ENCODE measurements at places on chromosomes 11 and 22.

DNA sequence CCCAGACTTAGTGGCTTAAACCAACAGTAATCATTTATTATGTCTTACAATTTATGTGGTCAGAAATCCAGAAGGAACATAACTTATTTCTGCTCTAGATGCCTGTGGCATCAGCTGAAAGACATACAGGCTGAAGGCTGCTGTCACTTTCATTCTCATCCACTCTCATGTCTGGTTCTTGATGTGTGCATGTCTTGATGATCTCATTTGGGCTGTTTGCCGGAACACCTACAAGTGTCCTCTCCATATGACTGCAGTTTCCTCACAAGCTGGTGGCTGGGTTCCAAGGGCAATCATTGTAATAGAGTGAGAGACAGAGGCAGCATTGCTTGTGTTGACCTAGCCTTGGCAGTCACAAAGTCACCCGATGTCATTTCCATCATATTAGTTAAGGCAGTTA lies 1375.9 kb upstream of the RAG2 start:
- no peak for DNase-seq

- no peak for DNase-seq
Measured at GRCh38 chr11:69816671-69817070, 2.5 kb downstream of the FGF3 start.

DNA sequence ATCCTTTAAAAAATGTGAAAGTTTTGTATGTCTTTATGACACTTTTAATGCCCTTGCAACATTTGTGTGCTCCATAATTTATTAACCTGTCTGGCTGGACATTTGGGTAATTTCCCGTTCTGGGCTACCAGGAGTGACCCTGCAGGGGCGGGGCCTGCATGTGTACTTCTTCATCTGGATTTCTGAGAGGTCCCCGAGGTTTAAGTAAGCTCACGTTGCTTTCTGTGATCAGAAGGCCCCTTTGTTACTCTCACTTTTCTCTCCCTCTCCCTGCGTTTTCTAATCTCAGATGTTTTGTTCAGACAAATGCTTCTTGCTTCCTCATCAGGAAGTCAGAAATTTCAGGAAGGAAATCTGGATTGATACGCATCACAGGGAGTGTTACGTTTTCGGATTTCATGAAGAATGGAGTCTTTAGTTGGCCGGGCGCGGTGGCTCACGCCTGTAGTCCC lies 78.9 kb upstream of the CRYBB3 start:
- DNase-seq, result no peak

- DNase-seq, result no peak
Measured at GRCh38 chr11:115488945-115489344, 15.3 kb downstream of the CADM1 start.

DNA sequence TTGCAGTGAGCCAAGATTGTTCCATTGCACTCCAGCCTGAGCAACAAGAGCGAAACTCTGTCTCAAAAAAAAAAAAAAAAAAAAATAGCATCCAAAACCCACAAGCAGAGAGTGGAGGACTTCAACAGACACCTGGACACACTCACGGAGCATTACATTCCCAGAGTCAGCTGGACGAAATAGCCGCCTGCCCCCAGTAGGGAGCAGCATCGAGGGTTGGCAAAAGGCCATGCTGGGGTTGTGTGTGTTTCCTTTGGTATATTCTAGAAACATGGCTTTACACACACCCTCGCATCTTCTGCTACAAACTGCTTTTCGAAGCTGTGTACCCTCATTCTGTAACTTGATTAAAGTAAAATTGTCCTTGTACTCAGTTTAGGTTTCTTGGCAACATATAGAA lies 5.3 kb downstream of the ADA2 start:
- DNase-seq, result peak; percentile 77

- DNase-seq, result no peak
Measured at GRCh38 chr11:21560466-21560975, 632.4 kb upstream of the ANO5 start.

DNA sequence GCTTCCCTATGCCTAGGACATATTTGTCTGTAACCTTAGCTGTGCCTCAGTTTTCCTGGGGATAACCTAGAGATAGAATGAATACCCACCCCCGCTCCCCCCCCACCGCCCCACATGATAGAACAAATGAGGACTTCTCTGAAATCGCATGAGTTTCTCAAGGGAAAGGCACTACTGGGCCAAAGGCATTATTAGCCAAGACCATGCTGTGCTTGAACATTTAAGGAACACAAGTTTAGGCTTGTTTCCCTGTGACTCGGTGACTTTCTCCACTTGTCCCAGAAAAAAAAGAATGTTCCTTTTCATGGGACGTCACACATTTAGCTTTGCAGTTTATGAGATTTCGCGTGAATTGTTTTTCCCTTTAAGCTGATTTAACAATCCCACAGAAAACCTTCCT lies 51.4 kb upstream of the CRTAM start:
- no peak for DNase-seq

- DNase-seq, result no peak
Measured at GRCh38 chr11:86799680-86800075, 664 bp upstream of the PRSS23 start.

GRCh38 chr11:96652516-96652915 lies 262.7 kb downstream of the JRKL start:
- DNase-seq, result no peak

- no peak for DNase-seq
Measured at GRCh38 chr11:93278976-93279375, 51.6 kb upstream of the DEUP1 start.

DNA sequence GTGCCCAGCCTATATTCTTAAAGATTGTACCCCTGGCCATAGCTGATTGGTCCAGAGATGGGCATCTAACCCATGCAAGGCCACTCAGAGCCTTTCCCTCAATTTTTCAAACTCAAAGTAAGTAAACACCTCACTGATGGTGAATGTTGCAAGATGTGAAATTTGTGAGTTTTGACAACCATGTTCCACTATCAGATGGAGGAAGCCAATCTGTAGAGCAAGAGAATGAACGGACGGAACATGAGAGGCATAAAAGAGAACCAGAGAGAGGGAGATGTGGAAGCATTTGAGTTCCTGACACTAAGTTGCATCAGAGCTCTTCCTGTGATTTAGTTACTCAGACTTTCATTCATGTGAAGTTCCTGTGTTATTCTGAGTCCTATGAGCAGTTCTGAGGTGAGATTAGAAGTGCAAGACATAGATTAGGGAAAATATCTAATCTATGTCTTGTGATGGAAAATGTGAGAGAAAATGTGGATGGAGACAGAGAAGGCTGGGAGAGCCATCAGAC lies 73.3 kb downstream of the PRSS23 start:
- DNase-seq, result no peak

DNA sequence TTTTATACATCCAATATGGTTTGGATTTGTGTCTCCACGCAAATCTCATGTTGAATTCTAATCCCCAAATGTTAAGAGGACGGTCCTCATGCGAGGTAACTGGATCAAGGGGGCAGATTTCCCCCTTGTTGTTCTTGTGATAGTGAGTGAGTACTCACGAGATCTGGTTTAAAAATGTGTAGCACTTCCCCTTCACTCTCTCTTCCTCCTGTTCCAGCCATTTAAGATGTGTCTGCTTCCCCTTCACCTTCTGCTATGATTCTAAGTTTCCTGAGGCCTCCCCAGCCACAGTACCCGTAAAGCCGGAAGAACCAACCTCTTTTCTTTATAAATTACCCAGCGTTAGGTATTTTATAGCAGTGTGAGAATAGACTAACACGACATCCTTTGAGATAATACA lies 98.6 kb downstream of the TTC28 start:
- DNase-seq, result no peak

DNA sequence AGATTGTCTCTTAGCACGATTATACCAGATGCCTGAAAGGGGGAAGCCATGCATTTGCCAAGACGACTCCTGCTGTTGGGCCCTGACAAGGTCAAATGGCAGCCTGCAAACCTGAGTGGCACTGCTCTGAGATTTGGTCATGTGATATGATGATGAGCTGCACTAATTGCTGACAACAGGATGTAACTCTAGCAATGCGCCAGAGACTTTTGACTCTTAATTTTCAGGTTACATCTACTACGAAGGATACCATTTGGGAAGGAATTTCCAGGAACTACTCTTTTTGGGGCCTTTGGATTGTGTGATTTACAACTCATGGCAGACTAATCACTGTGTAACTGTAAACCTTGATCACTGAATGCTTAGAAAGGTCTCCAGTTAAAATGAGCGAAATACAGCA lies 13.1 kb downstream of the TREH start:
- DNase-seq, result peak; percentile 2

- DNase-seq, result no peak
Measured at GRCh38 chr22:28761449-28761755, 11.1 kb upstream of the CCDC117 start.

DNA sequence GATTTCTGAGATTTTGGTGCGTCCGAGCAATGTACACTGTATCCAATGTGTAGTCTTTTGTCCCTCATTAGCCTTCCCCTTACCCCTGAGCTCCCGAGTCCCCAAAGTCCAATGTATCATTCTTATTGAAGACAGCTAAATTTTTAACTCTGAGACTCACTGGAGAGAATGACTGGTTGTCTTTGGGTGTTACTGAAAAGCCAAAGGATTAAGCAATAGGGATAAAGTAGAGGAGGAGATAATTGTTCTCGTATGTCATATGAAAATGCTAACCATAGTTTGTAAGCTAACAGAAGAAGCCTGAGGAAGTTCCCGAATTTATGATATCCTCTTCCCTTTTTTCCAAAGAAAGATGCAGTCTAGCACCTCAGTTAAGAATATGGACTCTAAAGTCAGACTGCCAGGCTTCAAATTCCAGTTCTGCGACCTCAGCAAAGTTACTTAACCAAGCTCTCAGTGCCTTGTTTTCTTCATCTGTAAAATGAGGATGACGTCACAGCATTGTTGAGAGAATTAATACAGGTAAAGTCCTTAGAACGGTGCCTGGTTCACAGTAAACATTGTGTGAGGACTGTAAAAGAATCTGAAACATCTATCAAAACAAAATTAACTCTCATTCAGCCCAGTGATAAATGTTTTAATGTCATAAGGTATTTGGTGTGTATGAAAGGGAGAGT lies 1.6 kb upstream of the MSANTD2 start:
- DNase-seq, result no peak

- no peak for DNase-seq
Measured at GRCh38 chr22:43928468-43928867, 4.9 kb downstream of the PNPLA3 start.

DNA sequence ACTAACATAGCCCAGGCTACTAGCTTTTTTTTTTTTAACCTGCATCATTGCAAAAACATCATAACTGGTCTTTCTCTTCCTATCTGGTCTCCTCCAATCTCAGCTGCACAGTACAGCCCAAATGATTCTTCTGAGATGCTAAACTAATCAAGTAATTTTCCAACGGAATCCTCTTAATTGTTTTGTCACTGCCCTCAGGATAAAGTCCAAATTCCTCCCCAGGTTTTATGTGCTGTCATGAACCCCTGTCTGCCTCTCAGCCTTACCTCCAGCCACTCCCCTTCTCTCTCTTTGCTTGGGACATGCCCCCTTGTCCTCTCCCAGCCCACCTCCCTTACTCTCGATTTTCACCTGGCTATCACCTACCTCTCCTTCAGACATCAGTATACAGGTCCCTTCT lies 12.5 kb downstream of the APBB1 start:
- DNase-seq, result no peak

DNA sequence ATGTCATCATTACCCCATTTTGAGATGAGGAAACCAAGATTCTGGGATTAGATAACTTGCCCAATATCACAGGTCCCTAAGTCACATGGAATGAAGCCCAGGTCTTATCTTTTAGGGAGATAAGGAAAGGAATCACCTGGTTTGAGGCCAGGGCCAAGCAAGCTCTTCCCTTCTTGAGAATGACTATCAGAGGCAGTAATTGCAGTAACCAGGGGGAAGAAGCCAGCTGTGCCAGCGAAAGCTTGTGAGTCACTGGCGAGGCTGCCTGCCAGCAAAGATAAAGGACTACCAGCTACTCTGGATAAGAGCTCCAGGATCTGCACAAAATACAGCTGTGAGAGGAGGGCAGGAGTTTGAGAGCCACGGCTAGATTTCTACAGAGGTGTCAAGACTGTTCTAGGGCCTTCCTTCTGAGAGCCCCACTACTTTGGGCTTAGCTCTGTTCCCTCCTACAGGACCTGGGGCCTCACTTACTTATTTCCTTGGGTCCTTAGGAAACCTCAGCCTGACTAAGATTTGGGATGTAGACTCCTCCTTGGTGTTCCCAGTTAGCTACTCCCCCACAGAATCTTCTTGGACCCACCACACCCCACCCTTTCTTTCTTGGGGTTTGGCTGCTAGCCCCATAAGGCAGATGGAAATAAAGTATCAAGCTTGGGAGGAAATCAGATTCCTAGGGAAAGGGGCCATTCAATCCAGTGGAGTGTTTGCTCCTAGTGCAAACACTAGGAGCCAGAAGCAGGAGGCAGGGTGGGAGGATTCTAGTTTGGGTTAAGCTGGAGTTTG lies 9.7 kb upstream of the CCKBR start:
- DNase-seq, result peak; percentile 67

GRCh38 chr11:85752890-85753581 lies 57.9 kb downstream of the SYTL2 start:
- DNase-seq, result no peak

DNA sequence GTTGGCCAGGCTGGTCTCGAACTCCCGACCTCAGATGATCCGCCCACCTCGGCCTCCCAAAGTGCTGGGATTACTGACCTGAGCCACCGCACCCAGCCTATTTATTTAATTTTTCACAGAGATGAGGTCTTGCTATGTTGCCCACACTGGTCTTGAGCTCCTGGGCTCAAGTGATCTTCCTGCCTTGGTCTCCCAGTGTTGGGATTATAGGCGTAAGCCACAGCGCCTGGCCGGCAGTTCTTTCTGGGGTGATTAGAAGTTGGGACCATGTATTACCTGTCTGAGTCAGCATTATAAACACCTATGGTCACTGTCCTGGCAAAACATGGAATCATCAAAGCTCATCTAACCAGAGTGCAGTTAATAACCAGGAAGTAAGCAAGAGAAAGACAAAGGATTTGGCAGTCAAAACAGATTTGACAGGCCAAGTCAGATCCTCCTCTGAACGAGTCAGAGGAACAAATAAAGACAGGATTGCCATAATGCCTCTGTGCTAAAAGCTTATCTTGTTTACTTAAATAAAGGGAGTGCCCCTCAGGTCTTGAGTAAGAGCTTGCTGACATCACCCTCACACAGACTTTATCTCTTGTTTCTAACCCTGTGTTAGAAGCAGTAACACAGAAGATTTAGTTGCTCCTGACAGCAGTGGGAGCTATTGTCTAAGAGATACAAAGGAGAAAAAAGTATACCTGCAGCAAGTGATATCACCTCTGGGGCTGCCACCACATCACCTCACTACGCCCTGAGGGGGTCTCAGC lies 3.7 kb downstream of the SERPIND1 start:
- no peak for DNase-seq

- no peak for DNase-seq
Measured at GRCh38 chr11:129747071-129747470, 68.6 kb upstream of the TMEM45B start.

GRCh38 chr11:61863548-61864081 lies 27.7 kb downstream of the FADS3 start:
- no peak for DNase-seq

GRCh38 chr11:69948256-69949141 lies 129.3 kb upstream of the FGF3 start:
- DNase-seq, result no peak

All from sciatic nerve (tissue), 2 donors.